Activated CD4-positive, CD25-positive, alpha-beta regulatory T cell (primary cell): ENCODE measurements at places on chromosomes 12 and 14.
A peak's percentile ranks its signal among the peaks of the same experiment; 100 is the strongest.

DNA sequence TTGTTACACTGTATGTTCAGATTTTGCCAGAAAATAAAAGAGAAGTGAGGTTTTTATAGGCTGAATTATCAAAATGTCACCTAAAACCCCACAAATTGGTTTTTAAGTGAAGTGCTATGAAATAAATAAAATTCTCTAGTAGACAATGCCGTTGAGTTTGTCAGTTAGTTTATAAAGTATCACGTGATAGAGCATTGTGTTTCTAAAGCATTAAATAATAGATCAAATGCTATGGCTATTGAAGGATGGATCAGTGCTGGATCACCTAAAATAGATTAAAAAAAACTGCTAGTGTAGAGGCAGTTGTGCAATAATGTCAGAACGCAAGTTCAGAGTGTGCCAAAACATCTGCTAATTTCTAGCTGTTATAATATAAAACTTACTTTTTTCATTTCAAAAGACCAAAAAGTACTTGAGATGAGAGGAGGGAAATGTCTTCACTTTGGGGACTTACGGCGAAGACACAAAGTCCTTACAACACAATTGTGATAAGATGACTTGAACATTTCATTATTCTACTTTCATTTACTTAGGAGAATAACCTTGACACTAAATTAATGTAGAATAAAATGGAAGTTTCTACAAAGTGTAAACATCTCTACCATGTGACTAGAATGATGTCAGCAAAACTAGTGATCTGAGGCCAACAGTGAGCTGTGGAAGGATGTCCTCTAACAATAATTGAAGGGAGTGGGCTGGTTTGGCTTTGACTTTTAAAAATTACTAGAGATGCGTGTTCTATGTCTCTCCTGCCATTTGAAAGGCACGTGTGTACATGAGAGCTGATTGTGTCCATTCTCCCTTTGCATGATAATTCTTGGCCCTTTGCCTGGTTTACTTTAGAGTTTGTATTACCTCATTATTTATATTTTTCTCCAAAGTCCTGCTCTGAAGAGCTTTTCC lies 154.4 kb upstream of the PDE3A start:
- DNase-seq: no peak

DNA sequence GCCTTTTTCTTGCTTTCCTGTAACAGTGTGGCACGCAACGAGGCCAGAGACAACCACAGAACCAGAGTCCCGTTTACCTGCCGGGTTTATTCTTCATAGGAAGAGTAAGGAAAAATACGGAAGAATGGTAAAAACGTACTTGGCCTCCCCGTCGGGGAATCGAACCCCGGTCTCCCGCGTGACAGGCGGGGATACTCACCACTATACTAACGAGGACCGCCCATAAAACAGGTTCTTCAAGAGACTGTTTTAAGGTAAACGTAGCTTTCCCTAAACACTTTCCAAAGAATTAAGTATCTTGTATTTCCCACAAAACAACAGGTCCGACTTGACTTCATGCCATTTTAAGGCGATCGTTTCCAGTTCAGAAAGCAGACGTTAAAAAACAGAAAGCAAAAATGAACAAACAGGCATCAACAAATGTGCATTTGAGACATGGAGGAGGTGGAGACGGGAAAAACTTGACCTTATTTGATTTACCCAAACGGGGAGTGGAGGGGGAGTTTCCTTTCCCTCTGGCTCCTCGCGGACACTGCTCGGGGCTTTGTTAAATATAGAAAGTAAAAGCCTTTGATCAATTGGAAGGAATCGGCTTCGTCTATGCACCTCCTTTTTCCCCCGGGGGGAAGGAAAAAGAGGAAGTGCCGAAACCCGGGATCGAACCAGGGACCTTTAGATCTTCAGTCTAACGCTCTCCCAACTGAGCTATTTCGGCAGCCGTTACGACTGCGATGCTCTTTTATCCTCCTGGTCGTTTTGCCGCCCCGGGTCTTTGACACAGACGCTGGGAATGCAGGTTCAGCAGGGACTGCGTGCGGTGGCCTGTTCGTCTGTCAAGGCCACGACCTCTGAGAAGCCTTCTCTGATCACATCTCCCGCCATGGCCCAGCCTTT lies 13.0 kb upstream of the UBC start:
- no peak for DNase-seq

- no peak for DNase-seq
These were observed 1472.5 kb upstream of the SEL1L start for GRCh38 chr14:83006121-83006670.

DNA sequence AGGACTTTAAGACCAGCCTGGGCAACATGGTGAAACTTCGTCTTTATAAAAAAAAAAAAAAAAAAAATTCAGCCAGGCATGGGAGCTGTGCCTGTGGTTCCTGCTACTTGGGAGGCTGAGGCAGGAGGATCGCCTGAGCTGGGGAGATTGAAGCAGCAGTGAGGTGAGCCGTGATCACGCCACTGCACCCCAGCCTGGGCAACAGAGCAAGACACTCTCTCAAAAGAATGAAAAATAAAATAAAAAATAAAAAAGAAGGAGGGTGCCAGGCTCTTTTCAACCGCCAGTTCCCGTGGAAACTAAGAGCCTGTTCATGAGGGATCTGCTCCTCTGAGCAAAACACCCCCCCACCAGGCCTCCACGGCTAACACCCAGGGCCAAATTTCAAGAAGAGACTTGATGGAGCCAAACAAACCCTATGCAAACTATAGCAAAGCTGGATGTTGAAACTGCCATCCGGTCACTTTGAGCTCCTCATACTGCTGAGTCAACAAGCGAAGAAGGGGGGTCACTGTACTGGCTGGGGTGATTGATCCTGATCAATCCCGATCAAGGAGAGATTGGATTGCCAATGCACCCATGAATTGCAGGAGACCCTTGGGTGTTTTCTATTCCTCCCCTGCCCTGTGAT lies 23.4 kb downstream of the DLK1 start:
- DNase-seq: no peak

GRCh38 chr12:100675432-100675831 lies 101.9 kb downstream of the GAS2L3 start:
- DNase-seq: no peak

DNA sequence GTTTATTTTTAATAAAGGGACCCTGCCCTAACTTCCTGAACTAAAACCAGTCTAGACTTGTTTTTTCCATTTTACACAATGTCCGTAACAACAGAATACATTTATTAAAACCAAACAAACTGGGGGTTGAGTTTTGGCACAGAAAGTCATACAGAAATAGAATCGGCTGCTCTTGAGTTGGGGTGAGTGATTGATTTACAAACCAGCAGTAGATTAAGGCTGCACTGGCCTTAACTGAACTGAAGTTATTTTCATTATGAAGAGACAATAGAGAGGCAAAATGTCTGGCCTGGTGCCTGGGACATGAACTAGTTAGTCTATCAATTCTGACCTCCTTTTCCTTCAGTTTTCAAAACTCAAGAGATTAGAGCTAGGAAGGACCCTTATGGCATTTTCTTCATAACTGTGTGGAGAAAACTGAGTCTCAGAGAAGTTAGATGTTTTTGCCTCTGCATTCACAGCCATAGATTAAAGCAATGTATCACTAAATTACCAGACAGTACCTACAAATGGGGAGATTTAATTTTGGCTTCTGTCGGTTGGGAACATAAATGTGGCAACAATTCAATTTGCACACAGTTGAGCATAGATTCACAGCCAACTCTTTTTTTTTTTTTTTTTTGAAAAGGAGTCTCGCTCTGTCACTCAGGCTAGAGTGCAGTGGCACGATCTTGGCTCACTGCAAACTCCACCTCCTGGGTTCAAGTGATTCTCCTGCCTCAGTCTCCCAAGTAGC lies 19.8 kb upstream of the MGP start:
- no peak for DNase-seq

DNA sequence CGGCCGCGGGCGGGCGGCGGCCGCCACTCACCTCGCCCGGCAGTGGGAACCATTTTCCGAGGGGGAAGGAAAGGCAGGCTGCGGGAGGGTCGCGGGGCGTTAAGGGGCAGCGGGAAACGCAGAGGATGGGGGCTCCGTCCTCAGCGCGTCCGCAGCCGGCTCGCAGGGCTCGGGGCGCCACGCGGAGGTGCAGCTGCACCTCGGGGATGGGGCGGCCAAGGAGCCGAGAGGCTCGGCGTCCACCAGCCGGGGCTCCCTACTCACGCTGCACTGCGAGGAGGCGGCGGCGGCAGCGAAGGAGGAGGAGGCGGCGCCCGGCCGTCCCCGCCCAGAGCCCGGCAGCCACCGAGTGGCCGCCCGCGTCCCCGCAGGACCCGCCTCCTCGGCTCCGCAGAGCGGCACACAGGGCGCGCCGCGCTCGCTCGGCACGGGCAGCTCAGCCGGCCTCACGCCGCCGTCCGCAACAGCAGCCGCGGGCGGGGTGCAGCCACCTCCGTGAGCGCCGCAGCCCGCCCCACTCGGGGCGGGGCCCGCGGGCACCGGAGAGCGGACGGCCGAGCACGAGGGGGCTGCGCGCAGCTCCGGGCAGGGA lies at the start of gene ATP2B1:
Gene ATP2B1 (minus strand): TSS at position 274 of the 592 bp plus-strand sequence. CDS start 52,952 bp downstream, outside the sequence.
- DNase-seq: peak; percentile 75

DNA sequence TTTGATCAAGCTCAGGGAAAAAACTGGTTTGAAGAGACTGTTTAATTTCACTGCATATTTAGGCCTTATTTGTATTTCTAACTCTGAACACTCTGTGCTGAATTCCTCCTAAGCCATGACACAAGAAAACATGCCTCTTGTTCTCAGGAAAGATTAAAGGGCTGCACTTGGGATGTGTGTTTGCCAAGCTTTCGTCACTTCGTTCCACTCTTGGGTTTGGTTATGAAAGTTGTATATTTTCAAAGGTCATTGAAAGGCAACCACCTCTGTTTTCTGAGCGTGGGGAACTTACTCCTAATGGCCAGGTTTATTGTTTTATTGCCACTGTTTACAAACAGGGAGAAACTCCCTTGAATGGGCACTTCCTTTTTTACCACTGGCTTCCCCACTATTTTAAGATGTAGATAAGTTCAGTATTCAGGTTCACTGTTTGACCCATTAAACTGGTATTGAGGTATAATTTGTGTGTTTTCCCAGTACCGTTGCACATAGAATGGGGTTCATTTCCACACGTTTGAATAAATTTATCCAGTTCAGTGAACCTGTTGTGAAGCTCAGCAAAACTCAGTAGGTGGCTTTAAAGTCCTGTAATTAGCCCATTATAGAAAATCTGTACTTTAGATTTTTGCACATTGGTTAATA lies 65.3 kb downstream of the NKX2-1 start:
- no peak for DNase-seq

DNA sequence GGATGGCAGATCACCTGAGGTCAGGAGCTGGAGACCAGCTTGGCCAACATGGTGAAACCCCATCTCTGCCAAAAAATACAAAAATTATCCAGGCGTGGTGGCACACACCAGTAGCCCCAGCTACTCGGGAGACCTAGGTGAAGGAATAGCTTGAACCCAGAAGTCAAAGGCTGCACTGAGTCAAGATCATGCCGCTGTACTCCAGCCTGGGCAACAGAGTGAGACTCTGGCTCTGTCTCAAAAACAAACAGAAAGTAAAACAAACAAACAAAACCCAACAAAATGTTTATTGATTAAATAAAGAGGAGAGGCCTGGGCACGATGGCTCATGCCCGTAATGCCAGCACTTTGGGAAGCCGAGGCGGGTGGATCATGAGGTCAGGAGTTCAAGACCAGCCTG lies 5.5 kb downstream of the ZCCHC8 start:
- no peak for DNase-seq

DNA sequence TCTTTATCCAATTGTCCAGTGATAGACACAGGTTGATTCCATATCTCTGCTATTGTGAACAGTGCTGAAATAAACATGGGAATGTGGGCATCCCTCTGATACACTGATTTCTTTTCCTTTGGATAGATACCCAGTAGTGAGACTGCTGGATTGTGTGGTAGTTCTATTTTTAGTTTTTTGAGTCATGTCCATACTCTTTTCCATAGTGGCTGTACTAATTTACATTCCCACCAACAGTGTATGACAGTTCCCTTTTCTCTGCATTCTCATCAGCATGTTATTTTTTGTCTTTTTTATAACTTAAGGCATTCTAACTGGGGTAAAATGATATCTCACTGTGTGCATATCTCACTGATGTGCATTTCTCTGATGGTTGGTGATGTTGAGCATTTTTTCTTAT lies 24.8 kb upstream of the VASH1 start:
- no peak for DNase-seq

GRCh38 chr14:92850492-92850891 lies 56.4 kb downstream of the GOLGA5 start:
- DNase-seq: no peak

GRCh38 chr12:125619723-125620122 lies 554.5 kb downstream of the AACS start:
- DNase-seq: no peak

GRCh38 chr12:78308701-78309100 lies 478.0 kb downstream of the NAV3 start:
- DNase-seq: no peak

GRCh38 chr12:122265886-122266229 lies 436 bp downstream of the VPS33A start:
- DNase-seq: peak; percentile 38

DNA sequence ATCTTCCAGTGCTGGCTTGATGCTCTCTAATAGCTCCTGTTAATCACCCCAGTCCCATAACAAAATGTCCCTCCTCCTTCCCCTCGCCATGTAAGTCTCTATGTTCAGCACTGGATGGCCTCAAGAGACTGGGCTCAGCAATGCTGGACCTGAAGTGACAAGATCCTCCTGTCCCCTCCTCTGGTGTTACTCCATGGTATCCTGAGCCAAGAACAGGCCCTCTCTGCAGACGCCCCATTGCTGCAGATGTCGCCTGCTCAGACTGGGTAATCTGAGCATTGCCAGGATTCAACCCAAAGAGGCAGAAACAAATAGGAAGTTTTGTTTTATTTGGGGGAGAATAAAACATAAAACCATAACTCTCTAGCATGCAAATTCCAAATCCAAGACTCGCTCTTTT lies 149.7 kb downstream of the NTF3 start:
- no peak for DNase-seq
